ENCODE measurements at places on chromosomes 3 and 15. TPM values are rescaled to one million over a fixed set of nuclear protein-coding genes. Genes with fewer than 3 reads are reported as not detected.

DNA sequence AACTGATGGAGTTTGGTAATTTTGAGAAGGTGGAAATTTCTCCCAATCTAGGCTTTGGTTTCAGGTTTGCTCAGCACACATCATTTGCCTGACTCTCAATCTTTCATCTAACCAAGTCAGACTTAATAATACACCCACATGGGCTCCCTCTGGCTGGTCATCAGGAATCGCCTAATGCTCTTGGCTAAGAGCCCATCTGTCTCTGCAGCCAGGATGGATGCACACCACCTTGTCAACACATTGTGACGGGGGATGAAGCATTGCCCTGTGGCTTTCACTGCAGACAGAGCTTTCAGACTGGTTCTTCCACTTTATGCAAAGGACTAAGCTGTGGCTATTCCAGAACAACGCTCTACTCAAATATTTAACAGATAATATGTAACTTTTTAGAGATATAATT is 3.0 kb upstream of the HDGFL3 start:
- peaks cover 9% of the 10 kb centered on the region for H3K4me1 ChIP-seq
- no peak for DNase-seq
- H3K36me3 ChIP-seq: no peaks in the 10 kb centered on the region

MYLK gene
- 13.3 TPM for polyA plus RNA-seq

- H3K27me3 ChIP-seq: no peaks in the 10 kb centered on the region
- no peak overlapping the region for H3K4me3 ChIP-seq
- H3K4me1 ChIP-seq: no peaks in the 10 kb centered on the region
- DNase-seq: no peak
- H3K27ac ChIP-seq: no peak overlapping the region
- H3K36me3 ChIP-seq: no peaks in the 10 kb centered on the region
These were observed 7.5 kb downstream of the ADPRH start for GRCh38 chr3:119586733-119587172.

PYDC2 gene
- polyA plus RNA-seq: not detected

IL5RA gene
- polyA plus RNA-seq: under 0.01 TPM

DNA sequence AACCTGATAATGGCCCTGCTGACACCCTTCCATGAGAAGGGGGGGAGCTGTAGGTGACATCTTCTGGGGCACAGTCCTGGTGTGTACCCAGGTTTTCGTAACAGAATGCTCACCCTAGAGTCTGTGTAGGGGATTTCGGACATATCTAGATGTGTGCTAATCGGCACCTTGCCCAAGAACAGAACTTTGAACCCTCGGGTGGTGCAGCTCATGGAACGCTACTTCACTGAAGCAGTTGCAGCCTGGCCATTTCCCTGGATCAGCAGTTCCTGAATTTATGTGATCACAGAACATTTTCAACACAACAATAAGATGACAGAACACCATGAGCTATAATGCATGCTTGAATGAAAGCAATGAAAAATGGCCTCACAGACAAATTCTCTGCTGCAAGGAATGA is 57.5 kb upstream of the MUC13 start:
- H3K4me1 ChIP-seq: peaks cover 3% of the 10 kb centered on the region
- H3K27ac ChIP-seq: no peak overlapping the region
- DNase-seq: no peak
- H3K27me3 ChIP-seq: no peaks in the 10 kb centered on the region
- H3K4me3 ChIP-seq: no peak overlapping the region

C3orf49 gene
- not detected for polyA plus RNA-seq

DNA sequence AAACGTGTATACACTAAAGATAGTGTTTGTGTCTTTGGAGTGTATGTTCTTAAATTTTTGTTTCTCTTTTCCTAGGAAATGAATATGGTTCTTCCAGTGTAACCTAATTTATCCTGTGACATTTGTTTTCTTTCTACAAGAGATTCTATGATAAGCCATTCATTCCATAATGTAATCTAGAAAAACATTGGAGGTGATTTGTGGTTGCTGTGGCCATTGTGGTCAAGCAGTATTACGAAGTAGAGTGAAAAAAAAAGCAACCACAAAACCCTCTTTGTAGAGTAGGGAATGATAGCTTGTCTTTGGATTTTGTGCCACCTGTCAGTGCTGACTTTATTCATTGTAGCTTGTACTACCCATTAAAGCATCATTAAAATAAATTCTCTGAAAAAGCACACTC is 1209.6 kb downstream of the ZPLD1 start:
- no peaks in the 10 kb centered on the region for H3K4me1 ChIP-seq
- H3K4me3 ChIP-seq: no peak overlapping the region
- no peaks in the 10 kb centered on the region for H3K36me3 ChIP-seq
- H3K27me3 ChIP-seq: no peaks in the 10 kb centered on the region
- H3K27ac ChIP-seq: no peak overlapping the region

ZPLD1 gene
- not detected for polyA plus RNA-seq

GRCh38 chr3:88882121-88882520 is 225.3 kb upstream of the EPHA3 start:
- H3K4me1 ChIP-seq: no peaks in the 10 kb centered on the region
- H3K36me3 ChIP-seq: no peaks in the 10 kb centered on the region
- no peak for DNase-seq
- no peak overlapping the region for H3K27ac ChIP-seq
- no peaks in the 10 kb centered on the region for H3K27me3 ChIP-seq
- no peak overlapping the region for H3K4me3 ChIP-seq
